ENCODE measurements at places on chromosomes 3 and 15.

DNA sequence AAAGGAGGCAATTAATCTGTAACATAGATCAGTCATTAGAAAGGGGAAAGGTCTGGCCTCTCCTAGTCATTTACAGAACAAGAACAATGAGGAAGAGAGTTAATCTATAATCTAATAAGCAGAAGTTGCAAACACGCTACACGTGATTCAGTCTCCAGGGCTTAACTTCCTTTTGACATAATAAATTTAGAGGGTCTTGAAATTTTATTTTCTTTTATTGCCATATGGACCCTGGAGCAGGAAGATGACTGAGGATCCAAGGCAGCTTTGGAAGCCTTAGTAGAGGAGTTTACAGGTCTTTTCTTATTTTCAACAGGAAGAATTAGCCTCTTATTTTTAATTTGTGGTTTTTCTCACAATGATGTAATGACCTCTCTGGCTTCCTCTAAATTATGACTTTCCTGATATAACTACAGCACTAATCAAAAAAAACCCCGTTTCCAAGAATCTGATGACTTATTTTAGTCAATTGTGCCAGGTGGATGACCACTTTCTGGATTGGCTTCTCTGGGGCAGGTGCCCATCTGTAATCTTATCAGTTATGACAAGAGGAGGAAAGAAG lies 32.2 kb downstream of the ADGRG7 start:
- DNase-seq, result no peak

GRCh38 chr15:92438471-92438870 lies 44.8 kb downstream of the ST8SIA2 start:
- DNase-seq, result no peak

- no peak for DNase-seq
Measured at GRCh38 chr3:14429237-14429636, 26.8 kb downstream of the SLC6A6 start.

GRCh38 chr15:35349916-35350315 lies 196.0 kb downstream of the DPH6 start:
- DNase-seq, result no peak

- no peak for DNase-seq
Measured at GRCh38 chr3:48599077-48599501, 4.0 kb upstream of the COL7A1 start.

- DNase-seq, result no peak
Measured at GRCh38 chr15:66934868-66935520, 130.4 kb upstream of the SMAD3 start.

- no peak for DNase-seq
Measured at GRCh38 chr3:27575499-27575898, 91.3 kb upstream of the SLC4A7 start.

- no peak for DNase-seq
Measured at GRCh38 chr3:119637679-119638477, 22.5 kb downstream of the POPDC2 start.

DNA sequence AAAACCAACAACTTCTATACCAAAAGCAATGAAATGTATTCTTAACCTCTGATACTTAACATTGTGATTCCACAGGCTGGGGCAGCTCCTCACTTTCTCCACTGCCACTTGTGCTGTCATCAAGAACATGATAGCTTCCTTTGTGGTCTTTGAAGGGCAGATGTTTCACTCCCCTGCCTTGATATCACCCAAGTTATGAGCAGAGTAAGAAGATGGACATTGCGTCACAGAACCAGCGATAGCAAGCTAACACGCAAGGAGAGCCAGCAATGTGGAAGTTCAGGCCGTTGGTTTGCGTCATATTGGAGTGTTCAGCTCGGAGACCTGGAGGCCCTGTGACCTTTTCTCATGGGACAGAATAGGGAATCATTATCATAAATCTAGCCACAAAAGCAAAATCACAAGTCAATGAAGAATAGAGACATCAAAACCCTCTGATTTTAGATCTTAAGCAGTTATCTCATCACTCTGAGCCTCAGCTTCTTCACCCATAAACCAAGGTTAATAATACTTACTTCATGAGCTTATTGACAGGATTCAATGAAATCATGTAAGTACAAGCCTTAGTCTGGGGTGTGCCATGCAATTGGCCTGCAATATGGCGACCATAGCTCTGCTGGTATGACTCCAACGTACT lies 183.8 kb upstream of the THBS1 start:
- DNase-seq, result no peak

- no peak for DNase-seq
Measured at GRCh38 chr15:31930967-31931366, 99.3 kb upstream of the CHRNA7 start.

- DNase-seq, result no peak
Measured at GRCh38 chr3:47622671-47623461, 44.2 kb upstream of the CSPG5 start.

- DNase-seq, result no peak
Measured at GRCh38 chr3:24352893-24353553, 141.6 kb downstream of the THRB start.

DNA sequence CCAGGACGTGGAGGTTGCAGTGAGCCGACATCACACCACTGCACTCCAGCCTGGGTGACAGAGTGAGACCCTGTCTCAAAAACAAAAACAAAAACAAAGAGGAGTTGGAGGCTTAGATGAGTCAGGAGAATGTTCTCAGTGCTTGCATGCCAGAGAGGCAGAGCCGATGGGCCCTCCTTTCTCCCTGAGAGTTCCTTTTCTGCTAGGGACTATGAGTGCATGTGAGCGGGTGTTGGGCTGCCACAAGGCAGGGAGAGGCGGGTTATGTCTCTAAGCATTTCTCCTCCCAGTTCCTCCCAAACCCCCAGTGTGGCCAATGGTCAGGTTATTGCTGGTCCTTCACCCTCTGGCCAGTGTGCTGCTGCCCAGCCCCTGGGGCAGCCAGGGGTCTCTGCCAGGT lies 45.1 kb downstream of the RTP1 start:
- no peak for DNase-seq

DNA sequence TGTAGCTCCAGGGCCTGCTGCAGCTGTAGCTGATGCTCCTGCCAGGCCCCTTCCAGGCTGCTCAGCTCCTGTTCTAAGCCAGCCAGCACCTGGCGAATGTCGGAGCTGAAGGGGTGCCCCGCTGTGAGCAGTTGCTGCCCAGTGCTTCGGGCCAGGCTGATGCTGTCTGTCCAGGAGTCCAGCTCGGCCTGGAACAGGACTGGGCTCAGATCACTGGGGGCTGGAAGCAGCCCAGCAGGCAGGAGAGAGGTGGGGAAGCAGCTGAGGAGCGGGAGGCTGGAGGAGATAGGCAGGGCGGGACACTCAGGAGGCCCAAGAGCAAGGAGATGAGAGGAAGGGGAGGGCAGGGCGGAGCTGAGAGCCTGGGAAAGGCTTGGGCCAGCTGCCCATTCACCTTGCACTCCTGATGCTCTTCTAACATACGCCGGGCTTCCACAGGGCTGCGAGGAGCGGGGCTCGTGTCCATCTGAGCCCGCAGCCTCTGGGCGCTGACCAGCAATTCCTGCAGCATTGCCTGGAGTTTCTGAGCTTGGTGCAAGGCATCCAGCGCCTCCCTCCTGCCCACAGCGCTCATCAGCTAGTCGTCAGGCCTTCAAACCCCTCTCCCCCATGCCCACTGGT lies 23.2 kb downstream of the PLA2G4B start:
- no peak for DNase-seq

GRCh38 chr3:187661267-187661666 lies 8.9 kb downstream of the SST start:
- no peak for DNase-seq

- DNase-seq, result no peak
Measured at GRCh38 chr3:12946251-12946648, 104.9 kb upstream of the RPL32 start.

Measured in upper lobe of right lung (tissue), 1 donor.